ENCODE measurements at places on chromosomes 12 and 14. TPM values are rescaled to one million over a fixed set of nuclear protein-coding genes. Genes with fewer than 3 reads are reported as not detected.

Gene RNASE13
- not detected for total RNA-seq

Gene AKAP6
- 0.56 TPM for total RNA-seq

Gene MYO1H
- total RNA-seq, result not detected

Gene PSME2
- 105 TPM for total RNA-seq

Gene KERA
- total RNA-seq, result not detected

Gene LALBA
- not detected for total RNA-seq

Gene IAPP
- total RNA-seq, result not detected

Gene BCAT1
- total RNA-seq, result 118 TPM

Gene ANKRD13A
- 26.6 TPM for total RNA-seq

Gene FAM222A
- 0.27 TPM for total RNA-seq

Gene PAN2
- 21.7 TPM for total RNA-seq

Gene HIP1R
- 123 TPM for total RNA-seq

Gene AQP2
- total RNA-seq, result not detected

Gene DDX55
- total RNA-seq, result 15.6 TPM

Gene DEGS2
- not detected for total RNA-seq

Gene AQP6
- not detected for total RNA-seq

Gene CIROP
- total RNA-seq, result not detected

Gene VPS29
- total RNA-seq, result 64.0 TPM

Gene NTS
- not detected for total RNA-seq

Gene HVCN1
- 6.0 TPM for total RNA-seq

Gene CTSG
- total RNA-seq, result not detected

Gene SIX6
- not detected for total RNA-seq

Gene TMEM132C
- total RNA-seq, result not detected

Gene WNT1
- not detected for total RNA-seq

Gene PIWIL1
- not detected for total RNA-seq

Gene RTL1
- total RNA-seq, result not detected

Gene KLHL33
- total RNA-seq, result not detected

Gene PLEKHG7
- not detected for total RNA-seq

Gene TMEM132D
- total RNA-seq, result not detected

Gene SIX4
- total RNA-seq, result 2.4 TPM
